HFFc6 (cell line): ENCODE measurements at places on chromosomes 2 and 18. TPM values are rescaled to one million over a fixed set of nuclear protein-coding genes. Genes with fewer than 3 reads are reported as not detected.

GRCh38 chr2:43165378-43166069 is 60.9 kb downstream of the ZFP36L2 start:
- peaks cover 3% of the 10 kb centered on the region; the same call in 1 of the 2 replicates for H3K27me3 ChIP-seq
- H3K27ac ChIP-seq, result no peak overlapping the region
- H3K4me3 ChIP-seq, result no peak overlapping the region
- DNase-seq, result no peak
- no peaks in the 10 kb centered on the region for H3K36me3 ChIP-seq
- peaks cover 22% of the 10 kb centered on the region for H3K4me1 ChIP-seq

The RNF152 gene
- 46.6 to 66.9 TPM (median 55.7 TPM) in 3 replicates for total RNA-seq

GRCh38 chr2:43490252-43490786 is 105.5 kb downstream of the THADA start:
- no peak overlapping the region for H3K4me3 ChIP-seq
- no peaks in the 10 kb centered on the region; the same call in 1 of the 2 replicates for H3K36me3 ChIP-seq
- H3K27ac ChIP-seq, result no peak overlapping the region
- peaks cover 26% of the 10 kb centered on the region for H3K4me1 ChIP-seq
- DNase-seq, result no peak

GRCh38 chr2:239184179-239184578 is 216.6 kb downstream of the HDAC4 start:
- no peaks in the 10 kb centered on the region for H3K4me1 ChIP-seq
- H3K36me3 ChIP-seq, result peaks cover 8% of the 10 kb centered on the region; the same call in 1 of the 2 replicates
- no peaks in the 10 kb centered on the region; the same call in 1 of the 2 replicates for H3K27me3 ChIP-seq
- no peak overlapping the region for H3K27ac ChIP-seq

DNA sequence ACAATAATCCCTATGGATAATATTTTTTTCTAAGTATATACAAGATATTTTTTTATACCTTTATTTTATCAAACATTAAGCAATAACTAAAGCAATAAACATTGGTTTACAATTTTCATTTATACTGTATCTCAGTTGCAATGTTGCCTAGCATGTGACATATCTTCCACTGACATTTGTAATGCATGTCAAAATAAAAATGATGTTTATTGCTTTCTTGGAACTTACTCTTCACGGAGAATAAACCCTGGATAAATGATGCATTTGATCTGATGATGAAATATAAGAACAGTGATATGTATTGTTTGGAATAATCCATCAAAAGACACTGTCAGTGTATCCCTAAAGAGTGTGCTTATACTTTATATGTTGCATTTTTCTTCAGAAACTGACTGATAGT is 135.7 kb downstream of the SPAG16 start:
- no peaks in the 10 kb centered on the region for H3K4me1 ChIP-seq
- H3K27me3 ChIP-seq, result no peaks in the 10 kb centered on the region
- H3K36me3 ChIP-seq, result no peaks in the 10 kb centered on the region
- no peak for DNase-seq
- H3K4me3 ChIP-seq, result no peak overlapping the region

- H3K27me3 ChIP-seq, result peaks cover 52% of the 10 kb centered on the region
- no peak overlapping the region for H3K4me3 ChIP-seq
- peaks cover 4% of the 10 kb centered on the region for H3K36me3 ChIP-seq
- no peak overlapping the region for H3K27ac ChIP-seq
- peaks cover 10% of the 10 kb centered on the region for H3K4me1 ChIP-seq
Observed at GRCh38 chr2:176186024-176186423, 2.4 kb upstream of the HOXD1 start.

DNA sequence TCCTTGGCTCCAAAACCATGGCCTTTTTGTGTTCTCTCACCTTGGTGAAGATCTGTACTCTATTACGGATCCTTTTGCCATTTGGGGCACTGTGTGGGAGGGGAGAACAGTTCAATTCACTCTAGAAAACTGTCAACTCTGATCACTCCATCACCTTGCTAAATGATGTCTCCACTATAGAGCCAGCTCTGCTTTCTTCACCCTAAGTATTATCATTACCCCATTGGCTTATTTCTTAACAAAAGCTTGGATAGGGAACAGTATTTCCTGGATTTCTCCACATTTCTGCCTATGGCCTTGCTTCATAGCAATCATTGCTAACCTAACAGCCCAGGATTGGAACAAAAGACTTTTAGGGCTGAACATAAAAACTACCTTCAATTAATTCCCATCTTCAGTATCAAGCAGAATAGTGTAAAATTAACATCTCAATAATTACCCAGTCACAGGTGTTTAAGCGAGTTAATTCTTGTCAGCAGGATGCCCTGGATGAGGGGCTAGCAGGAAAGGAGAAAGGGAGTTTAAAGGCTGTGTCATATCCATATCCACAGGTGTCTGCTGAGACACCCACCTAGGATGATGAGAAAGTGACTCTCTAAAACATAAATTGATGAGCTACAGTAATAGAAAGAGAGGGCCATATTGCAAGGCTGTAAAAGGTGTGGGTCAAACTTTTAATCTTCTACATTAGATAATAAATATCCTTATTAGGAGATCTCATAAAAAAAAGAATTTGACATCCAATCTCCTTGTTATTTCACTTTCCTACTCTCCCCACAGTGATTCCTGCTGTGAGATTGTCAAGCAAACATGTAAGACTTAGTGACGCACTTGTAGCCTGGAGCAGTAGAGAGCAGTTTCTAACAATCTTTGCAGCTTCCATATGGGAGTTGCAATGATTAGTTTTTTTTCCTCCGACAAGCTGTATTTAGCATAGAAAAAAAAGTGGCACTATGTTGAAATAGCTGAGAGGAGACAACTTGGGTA is 589.5 kb upstream of the NXPH2 start:
- H3K4me1 ChIP-seq, result no peaks in the 10 kb centered on the region
- no peak overlapping the region for H3K27ac ChIP-seq
- H3K27me3 ChIP-seq, result no peaks in the 10 kb centered on the region
- H3K4me3 ChIP-seq, result no peak overlapping the region

The REG3A gene
- total RNA-seq, result not detected in 2 replicates

DNA sequence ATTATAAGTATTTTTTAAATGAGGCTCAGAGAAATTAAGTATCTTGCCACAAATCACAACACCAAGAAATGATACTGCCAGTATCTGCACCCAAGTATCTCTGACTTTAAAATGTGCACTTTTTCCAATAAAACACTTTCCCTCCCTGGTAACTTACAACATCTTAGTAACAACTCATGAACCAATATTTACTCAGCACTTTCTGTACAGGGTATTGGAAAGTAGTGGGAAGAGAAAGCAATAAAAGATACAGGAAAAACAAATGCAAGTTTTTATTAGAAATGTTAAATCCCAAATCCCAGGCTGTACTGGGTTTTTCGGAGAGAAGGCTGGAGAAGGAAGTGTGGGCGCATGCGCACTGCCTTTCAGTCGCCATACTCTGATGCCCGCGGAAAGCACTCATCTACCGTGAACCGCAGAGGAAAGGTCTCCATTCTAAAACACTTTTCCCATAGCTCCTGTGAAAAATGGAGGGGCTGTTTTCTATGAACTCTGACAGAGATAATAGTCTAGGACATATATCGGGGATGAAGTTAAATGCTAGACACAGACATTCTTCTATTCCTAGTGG is 52.1 kb downstream of the L3MBTL4 start:
- H3K27me3 ChIP-seq, result no peaks in the 10 kb centered on the region
- DNase-seq, result no peak
- peaks cover under 1% of the 10 kb centered on the region; the same call in 1 of the 2 replicates for H3K36me3 ChIP-seq
- H3K4me1 ChIP-seq, result no peaks in the 10 kb centered on the region
- no peak overlapping the region for H3K4me3 ChIP-seq

The AGXT gene
- not detected in 3 replicates for total RNA-seq

GRCh38 chr2:177585234-177585863 is 192.8 kb downstream of the AGPS start:
- H3K27ac ChIP-seq, result no peak overlapping the region
- H3K36me3 ChIP-seq, result no peaks in the 10 kb centered on the region
- no peaks in the 10 kb centered on the region for H3K4me1 ChIP-seq
- DNase-seq, result no peak
- peaks cover 16% of the 10 kb centered on the region for H3K27me3 ChIP-seq

The M1AP gene
- total RNA-seq, result 0.23 TPM in 1 of 2 replicates, not detected in the other

- no peak overlapping the region for H3K4me3 ChIP-seq
- peaks cover 6% of the 10 kb centered on the region for H3K27me3 ChIP-seq
- no peak overlapping the region for H3K27ac ChIP-seq
- H3K36me3 ChIP-seq, result peaks cover 20% of the 10 kb centered on the region; the same call in 1 of the 2 replicates
- no peaks in the 10 kb centered on the region for H3K4me1 ChIP-seq
Observed at GRCh38 chr2:128465246-128466170, 146.8 kb upstream of the HS6ST1 start.

The SCG2 gene
- total RNA-seq, result 0.23 to 1.5 TPM (median 1.0 TPM) in 3 replicates

- H3K36me3 ChIP-seq, result no peaks in the 10 kb centered on the region
- H3K27me3 ChIP-seq, result no peaks in the 10 kb centered on the region; the same call in 1 of the 2 replicates
- no peak overlapping the region for H3K27ac ChIP-seq
- no peaks in the 10 kb centered on the region for H3K4me1 ChIP-seq
- DNase-seq, result no peak
Observed at GRCh38 chr2:84115173-84115857, 343.8 kb downstream of the SUCLG1 start.

GRCh38 chr2:108825736-108826135 is 39.2 kb downstream of the CCDC138 start:
- H3K4me1 ChIP-seq, result no peaks in the 10 kb centered on the region
- no peak overlapping the region for H3K27ac ChIP-seq
- no peak for DNase-seq
- H3K27me3 ChIP-seq, result no peaks in the 10 kb centered on the region
- no peak overlapping the region for H3K4me3 ChIP-seq
- 0 out of 2 replicates have a peak, but pooled peaks cover 10% of the 10 kb centered on the region for H3K36me3 ChIP-seq

- peaks cover 52% of the 10 kb centered on the region for H3K4me1 ChIP-seq
- no peak overlapping the region for H3K4me3 ChIP-seq
- no peaks in the 10 kb centered on the region for H3K27me3 ChIP-seq
- H3K36me3 ChIP-seq, result peaks cover 12% of the 10 kb centered on the region; the same call in 1 of the 2 replicates
- DNase-seq, result no peak
Observed at GRCh38 chr2:84940831-84941412, 30.0 kb upstream of the KCMF1 start.

GRCh38 chr2:65164426-65164891 is 34.6 kb upstream of the RAB1A start:
- H3K27ac ChIP-seq, result no peak overlapping the region
- DNase-seq, result no peak
- peaks cover 3% of the 10 kb centered on the region for H3K27me3 ChIP-seq
- H3K4me3 ChIP-seq, result no peak overlapping the region
- H3K4me1 ChIP-seq, result peaks cover 18% of the 10 kb centered on the region

The DYNAP gene
- total RNA-seq, result not detected in 2 replicates

GRCh38 chr2:3617198-3617890 is 22.4 kb downstream of the COLEC11 start:
- peaks cover 11% of the 10 kb centered on the region for H3K27me3 ChIP-seq
- DNase-seq, result no peak
- peaks cover 6% of the 10 kb centered on the region; the same call in 1 of the 2 replicates for H3K4me1 ChIP-seq
- H3K27ac ChIP-seq, result no peak overlapping the region
- no peak overlapping the region for H3K4me3 ChIP-seq

- H3K36me3 ChIP-seq, result no peaks in the 10 kb centered on the region
- H3K4me1 ChIP-seq, result peaks cover 90% of the 10 kb centered on the region
- peak overlapping the region; percentile 68 for H3K27ac ChIP-seq
- DNase-seq, result no peak
- H3K4me3 ChIP-seq, result peak overlapping the region; percentile 67
Observed at GRCh38 chr18:75223687-75224347, 13.2 kb downstream of the TSHZ1 start.

DNA sequence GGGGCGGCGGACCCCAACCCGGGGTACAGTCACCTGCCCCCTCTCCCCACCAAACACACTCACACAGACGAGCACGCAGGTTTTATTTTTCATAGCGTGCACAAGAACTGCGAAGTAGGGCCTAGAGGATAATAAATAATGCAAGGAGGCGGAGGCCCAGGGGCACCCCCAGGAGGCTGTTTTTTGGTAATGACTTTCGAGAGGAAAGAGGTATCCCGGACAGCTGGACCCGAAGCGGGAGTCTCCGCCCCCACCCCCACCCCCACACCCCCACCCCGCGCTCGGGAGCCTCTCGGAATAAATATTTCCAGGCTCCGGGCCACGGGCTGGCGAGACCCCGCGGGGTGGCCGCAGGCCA is 3.4 kb downstream of the CYP26B1 start:
- peaks cover 22% of the 10 kb centered on the region for H3K4me1 ChIP-seq
- no peak for DNase-seq
- no peak overlapping the region for H3K27ac ChIP-seq
- H3K36me3 ChIP-seq, result peaks cover 5% of the 10 kb centered on the region; the same call in 1 of the 2 replicates

GRCh38 chr2:210860276-210860675 is 303.9 kb downstream of the CPS1 start:
- no peaks in the 10 kb centered on the region for H3K36me3 ChIP-seq
- no peaks in the 10 kb centered on the region for H3K27me3 ChIP-seq
- no peak overlapping the region for H3K4me3 ChIP-seq
- no peak overlapping the region for H3K27ac ChIP-seq
- no peak for DNase-seq

GRCh38 chr2:165348441-165348840 is 109.2 kb downstream of the SCN2A start:
- H3K27me3 ChIP-seq, result no peaks in the 10 kb centered on the region
- no peaks in the 10 kb centered on the region for H3K4me1 ChIP-seq
- H3K27ac ChIP-seq, result no peak overlapping the region
- DNase-seq, result no peak

DNA sequence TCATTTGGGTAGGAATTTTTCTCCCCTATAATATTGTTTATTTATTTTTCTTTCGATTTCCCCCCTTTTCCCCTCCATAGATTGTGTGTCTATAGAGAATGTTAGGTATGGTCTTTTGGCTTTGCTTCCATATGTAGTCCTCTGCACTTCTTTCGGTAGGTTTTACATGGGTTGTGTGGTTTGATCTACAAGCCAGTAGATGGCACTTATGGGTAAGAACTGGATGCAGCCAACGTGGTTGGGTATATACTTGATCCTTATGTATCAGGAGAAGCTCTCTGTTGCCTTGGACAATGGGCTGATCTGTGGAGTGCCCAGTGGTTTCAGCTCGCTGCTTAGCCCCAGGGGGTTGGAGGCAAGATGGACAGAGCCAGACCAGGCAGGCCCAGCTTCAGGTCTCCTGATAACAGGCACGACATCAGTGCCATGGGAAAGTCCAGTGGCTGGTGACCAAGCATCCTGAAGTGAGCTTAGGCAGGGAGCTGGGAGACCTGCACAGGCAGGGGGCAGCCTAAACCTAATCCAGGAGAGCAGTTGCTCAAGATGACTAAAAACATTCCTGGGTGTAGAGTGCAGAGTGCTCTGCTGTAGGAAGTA is 488.3 kb downstream of the CCDC85A start:
- peaks cover 62% of the 10 kb centered on the region for H3K4me1 ChIP-seq
- peaks cover 28% of the 10 kb centered on the region for H3K36me3 ChIP-seq
- H3K4me3 ChIP-seq, result no peak overlapping the region
- H3K27ac ChIP-seq, result no peak overlapping the region
